Fibroblast of upper back skin (primary cell): ENCODE measurements at places on chromosomes 7 and 10.

GRCh38 chr10:102233997-102234396, 7.3 kb downstream of the PITX3 start:
- no peak for DNase-seq

GRCh38 chr7:130695840-130696239, 9.5 kb upstream of the TSGA13 start:
- DNase-seq = peak; percentile 55

DNA sequence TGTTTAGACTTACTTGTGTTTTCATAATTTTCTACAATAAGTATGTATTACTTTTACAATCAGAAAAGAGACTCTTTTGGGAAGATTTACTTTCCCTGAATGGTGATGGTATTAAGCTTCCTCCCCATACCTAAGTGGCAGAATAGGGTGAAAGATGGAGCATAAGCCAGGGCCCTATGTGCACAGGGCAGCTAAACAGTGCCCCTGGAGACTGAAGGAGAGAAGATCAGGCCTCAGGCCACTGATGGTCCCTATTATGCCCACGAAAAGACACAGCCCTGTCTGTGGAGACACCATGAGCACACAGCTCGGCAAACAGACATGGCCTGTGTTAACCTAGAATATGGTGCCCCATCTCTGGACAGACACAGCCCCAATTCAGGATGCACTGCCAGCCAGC, 139.4 kb downstream of the OAT start:
- no peak for DNase-seq

DNA sequence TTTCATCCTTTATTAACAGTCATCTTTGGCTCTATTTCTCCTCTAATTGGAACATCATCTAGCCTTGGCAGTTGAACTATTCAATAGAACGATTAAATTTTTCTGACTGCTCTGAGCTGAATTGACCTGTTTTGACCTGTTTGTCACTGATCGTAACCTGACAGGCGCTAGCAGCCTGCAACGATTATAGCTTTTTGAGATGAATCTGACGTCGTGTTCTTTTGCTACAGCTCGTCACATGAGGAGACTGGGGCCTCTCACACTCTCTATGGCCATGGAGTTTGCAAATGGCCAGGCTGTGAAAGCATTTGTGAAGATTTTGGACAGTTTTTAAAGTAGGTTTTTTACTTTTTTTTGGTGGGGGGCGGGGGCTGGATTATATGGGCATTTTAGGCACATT, 229.8 kb downstream of the FOXP2 start:
- no peak for DNase-seq

- no peak for DNase-seq
Observed at GRCh38 chr7:37577901-37578300, 105.7 kb upstream of the GPR141 start.

GRCh38 chr7:100093925-100094486, 5.2 kb downstream of the COPS6 start:
- no peak for DNase-seq

GRCh38 chr7:5296015-5296610, 13.4 kb downstream of the SLC29A4 start:
- DNase-seq = no peak

DNA sequence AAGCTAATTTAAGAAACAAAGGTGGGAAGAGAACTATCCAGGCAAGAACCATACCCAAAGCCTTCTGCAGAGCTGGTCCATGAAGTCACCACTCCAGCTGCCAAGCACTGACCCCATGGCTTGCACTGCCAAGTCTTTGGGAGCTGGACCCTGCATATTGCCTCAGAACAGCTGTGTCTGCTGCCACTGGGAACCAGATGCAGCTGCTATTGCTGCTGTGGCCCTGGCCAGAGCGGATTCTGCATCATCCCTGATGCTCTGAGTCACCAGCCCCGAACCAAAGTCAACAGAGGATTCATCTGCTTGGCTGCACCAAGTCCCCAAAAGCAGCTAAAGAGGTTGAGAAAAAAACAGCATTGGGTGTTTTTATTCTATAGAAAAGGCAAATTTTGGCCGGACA, 39.2 kb upstream of the GSAP start:
- DNase-seq = peak; percentile 79

- DNase-seq = no peak
Observed at GRCh38 chr10:81730891-81731290, 144.1 kb upstream of the NRG3 start.

DNA sequence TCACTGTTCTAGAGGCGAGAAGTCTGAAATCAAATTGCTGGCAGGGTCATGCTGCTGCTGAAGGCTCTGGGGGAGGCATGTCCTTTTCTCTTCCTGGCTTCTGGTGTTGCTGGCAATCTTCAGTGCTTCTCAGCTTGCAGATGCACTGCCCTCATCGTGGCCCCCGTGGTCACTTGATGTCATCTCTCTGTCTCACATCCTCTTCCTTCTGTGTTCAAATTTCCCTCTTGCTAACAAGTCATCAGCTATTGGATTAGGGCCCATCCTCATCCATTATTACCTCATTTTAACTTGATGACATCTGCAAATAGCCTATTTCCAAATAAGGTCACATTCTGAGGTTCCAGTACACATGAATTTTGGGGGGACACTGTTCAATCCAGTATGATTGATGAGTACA, 36.6 kb upstream of the SRGN start:
- DNase-seq = peak; percentile 38

- no peak for DNase-seq
Observed at GRCh38 chr7:6159524-6160031, 112.8 kb downstream of the CYTH3 start.

GRCh38 chr10:65571011-65571570, 1354.7 kb upstream of the LRRTM3 start:
- no peak for DNase-seq

DNA sequence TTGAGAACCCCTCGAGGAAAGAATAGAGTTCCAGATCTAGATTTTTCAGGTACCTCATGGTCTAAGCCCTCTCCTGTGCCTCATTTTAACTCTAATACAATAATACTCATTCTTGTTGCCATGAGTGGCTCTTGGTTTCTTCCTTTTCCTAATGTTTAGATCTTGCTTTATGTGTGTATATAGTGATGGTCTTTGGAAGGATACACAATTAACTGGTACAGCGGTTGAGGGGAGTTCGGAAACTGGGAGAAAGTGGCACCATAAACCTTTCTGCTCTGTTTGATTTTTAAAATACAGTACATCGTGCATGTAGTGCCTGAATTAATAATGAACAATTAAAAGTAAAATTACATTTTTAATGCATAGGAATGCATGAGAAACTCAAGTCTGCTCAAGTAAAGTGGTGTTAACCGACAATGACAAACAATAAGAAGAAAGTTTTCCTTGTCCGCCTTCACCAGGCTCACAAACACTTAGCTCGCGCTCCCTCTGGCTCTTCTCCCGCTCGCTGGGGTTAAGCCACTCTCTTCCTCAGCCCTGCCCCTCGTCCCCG, 386 bp upstream of the EIF4EBP2 start:
- no peak for DNase-seq
